ENCODE measurements at places on chromosomes 2 and 18. TPM values are rescaled to one million over a fixed set of nuclear protein-coding genes. Genes with fewer than 3 reads are reported as not detected.

LYPD6 gene
- total RNA-seq, result 3.1 TPM

FAM237A gene
- not detected for total RNA-seq

AMER3 gene
- total RNA-seq, result not detected

MEP1B gene
- total RNA-seq, result not detected

GPR17 gene
- not detected for total RNA-seq

NRP2 gene
- 149 TPM for total RNA-seq

GRB14 gene
- total RNA-seq, result 2.7 TPM

- no peak for DNase-seq
- H3K36me3 ChIP-seq, result no peaks in the 10 kb centered on the region
- no peaks in the 10 kb centered on the region for H3K4me1 ChIP-seq
- no peak overlapping the region for H3K27ac ChIP-seq
- H3K4me3 ChIP-seq, result no peak overlapping the region
- H3K27me3 ChIP-seq, result no peaks in the 10 kb centered on the region
Measured at GRCh38 chr2:151681051-151681450, 53.2 kb downstream of the NEB start.

DNA sequence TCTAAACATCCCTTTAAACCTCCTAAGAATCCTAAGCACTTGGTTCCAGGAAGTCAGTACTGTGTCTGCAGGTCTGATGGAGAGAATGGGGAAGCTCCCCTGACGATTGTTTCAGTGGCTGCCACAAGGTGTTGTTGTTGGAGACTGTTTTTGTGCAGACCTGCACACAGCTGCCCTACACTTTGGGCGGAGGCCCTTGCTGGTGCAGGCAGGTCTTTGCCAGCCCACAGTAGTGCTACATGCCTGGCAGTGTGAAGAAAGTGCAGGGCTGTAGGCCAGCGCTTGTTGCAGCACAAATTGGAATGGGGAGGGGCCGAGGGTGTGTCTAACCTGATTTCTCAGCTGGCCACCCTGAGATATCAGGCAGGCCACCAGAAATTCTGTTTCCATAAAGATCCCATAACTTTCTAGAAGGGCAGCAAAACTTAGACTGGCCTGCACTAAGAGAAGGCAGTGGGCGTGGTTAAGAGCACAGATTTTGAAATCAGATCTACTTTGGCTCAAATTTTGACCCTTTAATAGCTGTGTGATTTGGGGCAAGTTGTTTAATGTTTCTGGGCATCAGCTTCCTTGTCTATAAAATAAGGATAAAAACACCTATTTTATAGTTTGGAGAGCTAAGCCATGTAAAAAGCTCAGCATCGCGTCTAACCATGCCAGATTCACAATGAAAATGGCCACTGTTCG, 83.7 kb upstream of the SLC1A4 start:
- H3K4me3 ChIP-seq, result no peak overlapping the region
- H3K27ac ChIP-seq, result no peak overlapping the region
- no peaks in the 10 kb centered on the region for H3K4me1 ChIP-seq
- DNase-seq, result no peak

DNA sequence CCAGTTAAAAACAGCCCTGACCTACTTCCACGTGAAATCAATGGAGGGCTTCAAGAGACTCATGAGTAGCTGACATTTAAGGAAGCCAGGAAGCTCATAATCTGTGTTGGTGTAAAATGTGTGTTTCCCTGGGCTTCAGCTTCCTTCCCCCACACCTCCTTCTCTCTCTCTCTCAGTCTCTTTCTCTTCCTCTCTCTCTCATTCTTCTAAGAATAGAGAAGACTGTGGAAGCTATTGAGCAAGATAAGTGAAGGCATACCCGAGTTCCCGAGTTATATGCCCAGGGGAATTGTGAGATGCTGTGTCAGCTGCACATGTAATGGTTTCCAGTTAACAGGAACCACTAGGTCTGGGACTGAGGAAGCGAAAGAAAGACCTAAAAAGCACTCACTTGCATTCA, 199.4 kb downstream of the NYAP2 start:
- no peak overlapping the region for H3K27ac ChIP-seq
- no peaks in the 10 kb centered on the region for H3K36me3 ChIP-seq
- no peaks in the 10 kb centered on the region for H3K4me1 ChIP-seq
- H3K4me3 ChIP-seq, result no peak overlapping the region
- H3K27me3 ChIP-seq, result no peaks in the 10 kb centered on the region
- DNase-seq, result no peak

DNA sequence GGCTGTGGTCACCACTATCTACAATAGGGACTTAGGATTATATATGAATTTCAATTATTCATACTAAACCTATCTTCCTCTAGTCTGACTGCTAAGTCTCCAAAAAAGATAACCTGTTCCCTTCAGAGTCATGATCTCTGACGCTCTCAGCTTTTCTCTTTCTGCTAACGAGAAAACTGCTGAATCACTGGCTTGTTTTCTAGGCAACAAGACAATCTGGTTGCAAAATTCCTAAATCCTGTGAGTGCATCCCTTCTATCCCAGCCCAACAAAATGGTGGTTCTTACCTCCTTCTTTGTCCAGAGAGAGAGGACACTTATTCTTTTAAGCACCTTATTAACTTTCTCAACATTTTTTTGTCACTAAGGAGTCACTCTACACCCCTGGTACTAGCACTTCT, 312.3 kb upstream of the PKDCC start:
- DNase-seq, result no peak
- H3K27ac ChIP-seq, result no peak overlapping the region

DNA sequence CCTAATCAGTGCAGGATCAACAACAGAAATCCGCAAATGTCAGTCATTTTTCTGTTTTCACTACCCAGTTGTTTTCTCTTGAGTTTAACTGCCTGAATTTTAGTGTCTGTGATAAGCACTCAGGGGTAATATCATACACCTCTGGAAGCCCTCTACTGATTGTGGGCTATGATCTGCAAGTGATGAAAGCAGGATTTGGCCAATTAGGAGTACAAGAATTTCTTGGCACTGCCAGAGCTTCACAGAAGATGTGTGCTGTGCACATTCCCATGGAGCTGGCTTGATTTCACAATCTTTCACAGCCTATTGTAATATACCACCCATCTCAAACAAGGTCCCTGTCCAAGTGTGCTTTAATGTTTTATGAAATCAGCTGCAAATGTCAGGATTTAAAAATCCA, 27.3 kb upstream of the TDRD15 start:
- H3K4me3 ChIP-seq, result no peak overlapping the region
- no peaks in the 10 kb centered on the region for H3K27me3 ChIP-seq
- no peaks in the 10 kb centered on the region for H3K4me1 ChIP-seq
- no peak overlapping the region for H3K27ac ChIP-seq
- no peaks in the 10 kb centered on the region for H3K36me3 ChIP-seq

DNA sequence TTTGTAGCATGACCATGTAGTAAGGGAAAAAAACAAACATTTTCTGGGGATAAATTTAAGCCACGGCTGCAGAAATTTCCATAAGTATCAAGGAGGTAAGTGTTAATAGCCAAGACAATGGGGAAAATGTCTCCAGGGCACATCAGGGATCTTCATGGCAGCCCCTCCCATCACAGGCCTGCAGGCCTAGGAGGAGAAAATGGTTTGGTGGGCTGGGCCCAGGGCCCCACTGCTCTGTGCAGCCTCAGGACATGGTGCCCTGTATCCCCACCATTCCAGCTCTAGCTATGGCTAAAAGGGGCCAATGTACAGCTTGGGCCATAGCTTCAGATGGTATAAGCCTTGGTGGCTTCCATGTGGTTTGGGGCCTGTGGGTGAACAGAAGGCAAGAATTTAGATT, 271.8 kb downstream of the PID1 start:
- no peak overlapping the region for H3K4me3 ChIP-seq
- no peak for DNase-seq
- H3K4me1 ChIP-seq, result no peaks in the 10 kb centered on the region
- no peaks in the 10 kb centered on the region for H3K27me3 ChIP-seq
- no peak overlapping the region for H3K27ac ChIP-seq
- no peaks in the 10 kb centered on the region for H3K36me3 ChIP-seq

GRCh38 chr18:62833494-62833893, 118.2 kb downstream of the PHLPP1 start:
- H3K27me3 ChIP-seq, result no peaks in the 10 kb centered on the region
- H3K4me1 ChIP-seq, result peaks cover 12% of the 10 kb centered on the region
- no peak overlapping the region for H3K27ac ChIP-seq
- no peaks in the 10 kb centered on the region for H3K36me3 ChIP-seq
- H3K4me3 ChIP-seq, result no peak overlapping the region

DNA sequence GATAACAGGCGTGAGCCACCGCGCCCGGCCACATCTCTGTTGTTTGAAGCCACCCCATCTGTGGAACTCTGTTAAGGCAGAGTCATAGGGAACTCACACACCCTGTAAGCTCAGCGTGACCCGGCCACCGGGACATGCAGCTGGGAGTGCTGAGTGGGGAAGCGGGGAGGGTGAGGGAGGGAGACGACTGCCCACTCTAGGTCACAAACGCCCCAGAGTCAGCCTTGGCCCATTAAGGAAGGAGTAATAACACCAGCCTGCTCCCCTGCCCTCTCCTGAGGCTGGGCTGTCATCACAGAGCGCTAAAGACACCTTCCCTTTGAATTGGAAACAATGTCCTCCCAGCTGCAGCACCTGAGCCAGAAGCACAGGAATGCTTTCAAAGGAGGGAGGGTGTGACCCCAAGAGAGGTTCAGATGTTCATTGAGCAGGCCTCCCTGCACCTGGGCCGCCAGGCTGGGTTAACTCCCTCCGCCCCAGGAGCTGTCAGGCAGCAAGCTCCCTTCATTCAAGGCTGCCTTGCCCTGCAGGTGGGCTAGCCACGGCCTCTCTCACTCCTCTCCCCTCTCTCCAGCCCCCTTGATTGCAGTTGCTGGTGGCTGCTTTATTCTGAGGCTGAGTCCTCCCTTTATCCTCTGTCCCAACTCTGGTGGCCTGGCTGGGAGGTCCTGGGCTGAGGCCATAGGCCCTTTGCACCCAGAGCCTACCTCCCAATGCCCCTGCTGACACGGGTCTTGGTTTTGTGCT, 77.2 kb upstream of the HPCAL1 start:
- no peaks in the 10 kb centered on the region for H3K4me1 ChIP-seq
- H3K36me3 ChIP-seq, result no peaks in the 10 kb centered on the region
- no peak overlapping the region for H3K27ac ChIP-seq
- no peak overlapping the region for H3K4me3 ChIP-seq
- DNase-seq, result no peak
- H3K27me3 ChIP-seq, result no peaks in the 10 kb centered on the region

GRCh38 chr18:35592298-35592697, 10.8 kb downstream of the GALNT1 start:
- no peaks in the 10 kb centered on the region for H3K36me3 ChIP-seq
- no peaks in the 10 kb centered on the region for H3K4me1 ChIP-seq
- H3K27me3 ChIP-seq, result no peaks in the 10 kb centered on the region
- no peak overlapping the region for H3K27ac ChIP-seq
- H3K4me3 ChIP-seq, result no peak overlapping the region
- no peak for DNase-seq

GRCh38 chr2:203126996-203127395, 111.8 kb upstream of the CYP20A1 start:
- H3K27ac ChIP-seq, result no peak overlapping the region
- no peaks in the 10 kb centered on the region for H3K4me1 ChIP-seq
- no peak overlapping the region for H3K4me3 ChIP-seq
- H3K27me3 ChIP-seq, result no peaks in the 10 kb centered on the region

GRCh38 chr2:68200157-68200787, 42.6 kb downstream of the PNO1 start:
- no peaks in the 10 kb centered on the region for H3K27me3 ChIP-seq
- DNase-seq, result no peak
- no peak overlapping the region for H3K27ac ChIP-seq
- no peak overlapping the region for H3K4me3 ChIP-seq
- H3K36me3 ChIP-seq, result peaks cover 2% of the 10 kb centered on the region

GRCh38 chr2:191243154-191243553, 2.0 kb upstream of the MYO1B start:
- no peak overlapping the region for H3K27ac ChIP-seq
- no peak overlapping the region for H3K4me3 ChIP-seq
- H3K27me3 ChIP-seq, result no peaks in the 10 kb centered on the region

DNA sequence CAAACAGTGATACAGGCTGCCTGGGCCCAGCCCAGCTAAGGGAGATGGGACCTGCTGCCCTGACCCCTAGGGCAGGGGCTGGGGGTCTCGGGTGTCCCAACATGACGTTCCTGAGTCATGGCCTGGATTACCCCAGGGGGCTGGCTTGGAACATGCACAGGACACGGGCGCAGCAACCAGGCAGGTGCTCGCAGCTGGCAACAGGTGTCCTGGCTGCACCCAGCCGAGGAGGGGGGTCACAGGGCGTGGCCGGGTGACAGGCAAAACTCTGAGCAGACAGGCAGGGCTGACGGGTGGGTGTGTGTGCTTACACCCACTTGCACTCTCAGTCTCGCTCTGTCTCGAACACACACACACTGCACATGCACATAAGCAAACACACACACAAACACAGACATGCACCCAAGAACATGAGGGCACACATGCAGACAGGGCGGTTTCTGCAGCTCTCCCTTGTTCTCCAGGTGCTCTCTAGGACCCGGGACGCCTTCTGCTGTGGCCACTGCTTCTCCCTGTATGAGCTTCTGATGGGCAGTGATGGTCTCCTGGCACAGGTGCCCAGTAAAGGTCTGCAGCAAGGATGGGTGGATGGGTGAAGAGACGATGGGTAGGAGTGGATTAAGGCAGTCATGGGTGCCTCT, 33.7 kb upstream of the TAF1B start:
- H3K4me1 ChIP-seq, result peaks cover 6% of the 10 kb centered on the region
- H3K4me3 ChIP-seq, result no peak overlapping the region
- no peaks in the 10 kb centered on the region for H3K36me3 ChIP-seq

DNA sequence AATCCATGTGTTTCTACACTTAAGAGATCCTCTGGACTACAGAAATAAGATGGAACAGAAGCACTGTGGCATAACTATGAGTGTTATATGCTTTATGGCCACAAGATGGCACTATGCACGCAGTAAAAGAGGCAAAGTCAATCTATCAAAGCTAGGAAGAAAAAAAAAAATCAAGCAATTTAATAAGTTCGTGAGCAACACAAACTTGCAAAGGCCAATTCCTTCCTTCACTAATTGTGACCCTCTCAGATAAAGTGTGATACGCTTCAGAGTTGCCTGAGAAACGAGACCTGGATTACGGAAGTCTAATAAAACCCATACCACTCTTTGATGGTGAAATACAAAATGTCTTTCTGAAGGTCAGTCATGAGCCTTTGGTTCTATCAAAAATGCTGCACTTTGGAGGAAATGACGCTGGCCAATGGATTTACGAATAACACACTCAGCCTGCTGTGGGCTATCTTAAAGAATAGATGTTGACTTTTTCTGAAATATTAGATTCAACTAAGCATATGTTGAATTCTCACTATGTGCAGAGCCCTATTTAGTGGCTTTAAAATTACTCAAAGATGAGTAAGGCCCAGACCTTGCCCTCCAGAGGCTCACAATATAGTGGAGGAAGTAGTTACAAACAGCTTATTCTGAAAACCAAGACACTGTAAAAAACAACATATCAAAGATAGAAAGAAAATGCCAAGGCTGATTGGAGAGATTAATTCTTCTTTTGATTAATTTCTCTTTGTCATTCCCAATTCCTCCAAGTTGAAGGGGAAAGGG, 35.5 kb upstream of the TTR start:
- no peaks in the 10 kb centered on the region for H3K36me3 ChIP-seq
- H3K4me1 ChIP-seq, result peaks cover 3% of the 10 kb centered on the region
- no peak overlapping the region for H3K4me3 ChIP-seq
- DNase-seq, result peak; percentile 82
- H3K27ac ChIP-seq, result no peak overlapping the region
- H3K27me3 ChIP-seq, result no peaks in the 10 kb centered on the region
